Peyer's patch (tissue), 4 donors: ENCODE measurements at places on chromosomes 3 and 15. TPM values are rescaled to one million over a fixed set of nuclear protein-coding genes. Genes with fewer than 3 reads are reported as not detected.

DNA sequence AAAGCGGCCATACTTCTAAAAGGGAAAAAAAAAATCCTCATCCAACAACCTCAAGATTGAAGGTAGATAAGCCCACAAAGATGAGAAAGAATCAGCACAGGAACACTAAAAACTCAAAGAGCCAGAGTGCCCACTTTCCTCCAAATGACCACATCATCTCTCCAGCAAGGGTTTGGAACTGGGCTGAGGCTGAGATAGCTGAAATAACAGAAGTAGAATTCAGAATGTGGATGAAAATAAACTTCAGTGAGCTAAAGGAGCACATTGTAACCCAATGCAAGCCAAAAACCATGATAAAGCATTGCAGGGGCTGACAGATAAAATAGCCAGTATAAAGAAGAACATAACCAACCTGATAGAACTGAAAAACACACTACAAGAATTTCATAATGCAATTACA, 158.7 kb upstream of the UBE2E2 start:
- no peak for DNase-seq

DNA sequence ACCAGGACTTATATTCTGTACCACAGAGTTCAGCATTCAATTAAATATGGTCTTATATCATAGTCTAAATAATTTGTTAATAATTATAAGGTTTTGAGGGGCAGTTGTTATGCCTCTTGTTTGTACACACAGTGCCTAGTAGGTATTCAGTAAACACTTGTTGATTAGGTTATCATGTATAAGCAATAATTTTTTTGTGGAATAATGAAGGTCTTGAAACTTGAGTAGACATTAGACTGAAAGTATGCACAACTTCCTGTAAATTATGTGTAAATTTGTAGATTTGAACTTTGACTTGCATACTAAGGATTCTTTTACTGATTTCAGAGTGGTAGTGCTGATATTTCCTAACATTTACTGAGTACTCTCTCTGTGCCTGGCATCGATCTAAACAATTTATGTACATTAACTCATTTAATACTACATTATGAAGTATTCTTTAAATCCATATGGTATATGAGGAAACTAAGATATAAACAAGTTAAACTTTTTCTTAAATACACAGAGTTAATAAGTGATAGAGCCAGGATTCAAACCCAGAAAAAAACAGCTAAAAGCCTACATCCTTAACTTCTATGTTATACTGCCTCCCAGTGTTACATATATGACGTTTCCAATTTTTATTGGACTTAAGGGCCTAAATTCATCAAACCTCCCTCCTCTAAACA, 65.1 kb downstream of the GLCE start:
- DNase-seq, result no peak

DNA sequence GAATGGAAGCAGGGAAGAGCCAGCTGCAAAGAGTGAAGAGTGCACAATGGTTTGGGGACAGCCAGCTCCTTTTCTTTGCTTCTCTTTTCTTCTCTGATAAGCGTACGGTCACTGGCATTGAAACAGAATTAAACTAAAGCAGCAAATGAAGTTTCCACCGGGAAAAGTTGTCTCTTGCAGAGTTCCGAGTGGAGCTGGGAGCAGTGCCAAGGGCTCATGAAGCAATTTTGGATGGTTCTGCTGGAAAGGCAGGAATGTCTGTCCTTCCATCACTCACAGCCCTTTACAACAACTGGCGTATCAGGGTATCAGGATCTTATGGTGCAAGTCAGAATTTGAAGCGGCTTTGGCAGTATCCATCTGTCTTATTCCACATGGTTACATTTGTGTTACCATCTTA, 1042.9 kb downstream of the NTRK3 start:
- no peak for DNase-seq

GRCh38 chr15:63076714-63077046, 34.1 kb downstream of the TPM1 start:
- DNase-seq, result no peak

- no peak for DNase-seq
Measured at GRCh38 chr3:19598870-19599269, 335.1 kb downstream of the EFHB start.

DNA sequence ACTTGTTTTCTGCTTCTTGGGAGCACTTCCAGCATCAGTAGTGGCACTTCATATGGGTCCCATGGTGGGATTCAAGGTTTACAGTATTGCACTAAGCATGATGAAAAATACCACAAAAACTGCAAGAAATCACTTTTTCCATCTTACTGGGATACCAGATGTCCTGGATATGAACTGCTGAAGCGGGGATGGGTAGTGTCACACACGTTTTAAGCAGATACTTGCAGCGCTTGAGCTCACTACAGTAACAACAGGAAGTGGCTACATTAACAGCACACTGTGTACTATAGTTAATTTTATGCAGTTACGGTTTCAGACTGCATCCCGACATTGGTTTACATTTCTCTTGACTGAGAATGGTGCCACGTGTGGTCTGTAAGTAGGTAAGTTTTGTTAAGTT, 3.5 kb upstream of the ISG20 start:
- no peak for DNase-seq

- DNase-seq, result no peak
Measured at GRCh38 chr3:63841704-63842103, 21.9 kb downstream of the THOC7 start.

The ERICH6 gene
- not detected for total RNA-seq

The UBAP1L gene
- 3.0 TPM for total RNA-seq

DNA sequence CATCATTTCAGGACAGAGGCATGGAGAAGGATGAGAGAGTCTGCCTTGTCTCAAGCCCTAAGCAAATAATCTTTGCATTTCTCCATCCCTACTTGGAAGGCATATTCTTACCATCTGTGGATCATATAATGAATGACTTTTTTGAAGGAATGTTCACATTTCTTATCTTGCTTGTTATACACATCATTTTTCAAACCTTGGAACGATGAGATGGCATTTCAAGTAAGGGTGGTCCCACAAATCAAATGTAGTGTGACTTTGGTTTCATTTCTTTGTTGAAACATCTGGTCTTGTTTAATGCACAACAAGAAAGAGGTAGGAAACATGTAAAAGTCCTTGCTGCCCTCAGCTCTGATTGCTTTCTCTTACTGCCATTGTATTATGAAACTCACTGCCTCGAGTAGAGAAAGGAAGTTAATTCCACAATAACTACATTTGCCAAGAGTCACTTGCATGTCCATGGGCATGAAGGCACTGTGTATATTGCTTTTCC, 32.1 kb downstream of the RBMS3 start:
- DNase-seq, result no peak

The KBTBD13 gene
- not detected for total RNA-seq

DNA sequence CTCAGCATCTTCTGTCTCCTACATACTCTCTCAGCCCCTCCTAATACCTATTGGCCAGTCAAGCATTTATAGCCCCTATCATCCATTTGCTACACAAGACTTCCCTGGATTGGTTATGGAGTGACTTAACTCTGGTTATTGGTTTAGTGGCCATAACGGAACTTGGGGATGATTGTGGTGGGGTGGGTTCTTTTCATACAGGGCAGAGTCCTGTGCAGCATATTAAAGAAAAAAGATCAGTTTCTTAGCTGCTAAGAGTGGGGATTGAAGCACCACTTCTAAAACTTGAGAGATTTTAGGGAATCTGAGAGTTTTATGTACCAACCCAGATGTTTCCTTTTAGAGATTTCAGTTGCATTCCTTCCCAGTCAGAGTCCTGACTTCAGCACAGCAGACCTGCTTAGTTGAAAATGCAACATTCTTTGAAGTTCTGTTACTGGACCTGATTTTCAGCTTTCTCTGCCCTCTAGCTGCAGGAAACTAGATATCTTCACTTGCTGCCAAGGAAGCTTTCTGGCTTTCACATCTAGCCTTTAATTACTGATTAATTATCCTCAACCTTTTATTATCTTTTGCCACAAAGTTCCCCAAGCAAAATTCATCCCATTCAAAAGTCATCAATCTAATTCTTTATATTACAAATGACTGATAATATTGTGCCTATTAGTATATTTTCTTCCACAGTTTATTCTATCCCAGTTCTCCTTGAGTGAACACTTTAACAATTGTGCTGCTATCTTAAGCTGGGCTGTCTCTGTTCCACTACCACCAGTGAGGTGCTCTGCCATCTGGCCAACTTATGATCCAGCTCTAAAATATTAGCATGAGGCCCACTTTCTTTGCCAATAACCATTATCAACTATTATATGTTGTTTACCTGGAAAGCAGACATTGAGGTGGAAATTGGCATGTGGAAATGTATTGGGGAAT, 906.0 kb upstream of the ALCAM start:
- no peak for DNase-seq

GRCh38 chr3:48609088-48610005, at the start of gene UQCRC1:
Gene UQCRC1 (minus strand): TSS chr3:48609646. CDS start chr3:48609620, 26 bp downstream.
- peak; percentile 93 for DNase-seq

The CYP1A2 gene
- total RNA-seq, result not detected

DNA sequence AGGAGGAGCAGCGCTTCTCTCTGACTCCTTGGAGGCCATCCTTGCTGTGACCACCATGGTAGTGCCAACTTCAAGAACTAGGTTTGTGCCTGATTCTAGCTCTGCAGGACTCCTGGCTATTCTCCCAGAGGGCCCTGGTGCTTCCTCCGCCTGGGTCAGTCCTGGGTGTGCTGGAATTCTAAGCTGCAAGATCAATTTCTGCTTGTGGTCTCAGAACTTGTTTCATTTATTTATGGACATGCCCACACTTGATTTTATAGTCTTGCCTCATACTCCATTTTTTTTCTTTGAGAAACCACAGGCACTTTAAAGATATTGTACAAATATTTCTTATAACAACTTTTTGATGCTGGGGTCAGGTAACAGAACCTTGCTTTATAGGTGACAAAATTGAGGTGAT, 87.6 kb downstream of the PDCD6IP start:
- no peak for DNase-seq

- DNase-seq, result no peak
Measured at GRCh38 chr15:73630921-73631362, 2.2 kb downstream of the NPTN start.

- DNase-seq, result no peak
Measured at GRCh38 chr3:52650439-52650838, 35.3 kb downstream of the PBRM1 start.
